ENCODE measurements at places on chromosomes 13 and 19. TPM values are rescaled to one million over a fixed set of nuclear protein-coding genes. Genes with fewer than 3 reads are reported as not detected.

Gene ZFP28
- 5.0 TPM for total RNA-seq

GRCh38 chr13:106155411-106155810 is 380.1 kb downstream of the EFNB2 start:
- no peak for DNase-seq

- DNase-seq: no peak
Measured at GRCh38 chr13:30848332-30849027, 57.6 kb upstream of the MEDAG start.

DNA sequence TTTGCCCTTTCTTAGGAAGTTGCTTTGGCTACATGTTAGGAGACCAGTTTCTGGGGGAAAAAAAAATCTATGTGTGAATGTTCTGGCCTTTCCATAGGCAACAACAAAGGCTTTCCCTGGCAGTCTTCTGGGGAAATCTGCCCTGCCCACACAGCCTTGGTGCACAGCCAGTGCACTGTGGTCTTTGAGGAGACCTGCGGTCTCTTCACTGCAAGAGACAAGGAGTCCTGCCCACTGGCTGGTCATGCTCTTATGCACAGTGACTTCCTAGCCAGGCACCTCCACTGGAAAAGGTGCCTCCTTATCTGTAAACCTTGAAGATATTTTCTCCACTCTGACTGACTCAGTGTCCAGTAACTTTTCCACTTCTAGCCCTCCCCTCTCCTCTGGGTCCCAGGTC is 155.1 kb downstream of the SUCLA2 start:
- no peak for DNase-seq
